ENCODE measurements at places on chromosomes 5 and 9.

- no peak for DNase-seq
Observed at GRCh38 chr9:20495098-20495497, 127.2 kb downstream of the MLLT3 start.

GRCh38 chr9:91246846-91247245, 114.9 kb downstream of the AUH start:
- no peak for DNase-seq

- DNase-seq = no peak
Observed at GRCh38 chr9:107142896-107143603, 140.0 kb upstream of the RAD23B start.

- no peak for DNase-seq
Observed at GRCh38 chr9:135147474-135147805, 60.0 kb downstream of the OLFM1 start.

DNA sequence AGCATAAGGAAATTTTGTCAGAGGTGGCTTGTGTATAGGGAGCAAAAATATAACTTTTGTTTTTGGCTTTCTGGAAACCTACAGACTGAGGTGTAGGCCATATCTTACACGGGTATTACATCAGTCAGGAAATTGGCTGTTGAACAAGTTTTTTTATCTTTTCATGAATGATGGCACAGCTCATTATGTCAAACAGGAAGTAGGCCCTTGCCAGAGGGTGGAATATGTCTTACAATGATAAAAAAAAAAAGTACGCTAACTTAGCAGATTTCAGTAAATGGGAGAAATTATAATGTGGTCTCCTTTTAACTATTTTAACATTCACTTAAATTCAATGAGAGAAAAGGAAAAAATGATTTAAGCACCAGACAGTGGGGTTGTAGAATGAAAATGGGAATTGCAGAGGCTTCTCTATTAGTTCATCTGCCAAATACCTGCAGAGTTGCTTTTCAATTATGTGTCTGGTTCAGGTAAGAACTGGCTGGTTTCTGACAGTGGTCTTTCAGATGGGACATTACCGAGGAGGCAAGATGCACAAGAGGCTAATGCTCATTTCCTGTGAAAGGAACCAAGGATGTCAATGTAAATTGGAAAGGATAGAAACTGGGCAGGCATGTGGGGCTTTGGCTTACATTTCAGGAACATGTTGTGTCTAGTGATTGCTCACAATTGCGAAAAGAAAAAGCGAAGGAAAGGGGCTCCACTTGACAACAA, 169.9 kb downstream of the NNT start:
- no peak for DNase-seq

Measured in cerebellar nuclear complex (tissue), 1 donor.